ENCODE measurements at places on chromosomes 2 and 18.

GRCh38 chr2:158926478-158926948 lies 41.9 kb upstream of the TANC1 start:
- DNase-seq = no peak

GRCh38 chr2:25201265-25201664 lies 32.9 kb upstream of the POMC start:
- DNase-seq = no peak

- no peak for DNase-seq
Observed at GRCh38 chr2:45055162-45055605, 45.9 kb upstream of the SIX2 start.

DNA sequence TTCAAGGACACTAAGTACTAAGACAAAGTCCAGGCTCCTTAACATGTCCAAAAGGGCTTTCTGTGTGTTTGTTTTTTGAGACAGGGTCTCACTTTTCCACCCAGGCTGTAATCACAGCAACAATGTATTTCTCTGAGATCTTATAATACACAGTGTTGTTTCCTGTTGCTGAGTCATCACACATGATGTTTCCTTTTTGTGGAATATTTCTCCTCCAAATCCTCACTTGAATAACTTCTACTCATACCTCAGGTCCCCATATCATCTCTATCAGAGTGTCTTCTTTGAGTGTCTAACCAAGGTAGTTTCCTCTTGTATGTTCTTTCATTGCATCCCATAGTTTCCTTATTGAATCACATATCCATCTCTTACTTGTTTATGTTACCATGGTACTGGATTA lies 632.0 kb upstream of the PIK3C3 start:
- DNase-seq = no peak

DNA sequence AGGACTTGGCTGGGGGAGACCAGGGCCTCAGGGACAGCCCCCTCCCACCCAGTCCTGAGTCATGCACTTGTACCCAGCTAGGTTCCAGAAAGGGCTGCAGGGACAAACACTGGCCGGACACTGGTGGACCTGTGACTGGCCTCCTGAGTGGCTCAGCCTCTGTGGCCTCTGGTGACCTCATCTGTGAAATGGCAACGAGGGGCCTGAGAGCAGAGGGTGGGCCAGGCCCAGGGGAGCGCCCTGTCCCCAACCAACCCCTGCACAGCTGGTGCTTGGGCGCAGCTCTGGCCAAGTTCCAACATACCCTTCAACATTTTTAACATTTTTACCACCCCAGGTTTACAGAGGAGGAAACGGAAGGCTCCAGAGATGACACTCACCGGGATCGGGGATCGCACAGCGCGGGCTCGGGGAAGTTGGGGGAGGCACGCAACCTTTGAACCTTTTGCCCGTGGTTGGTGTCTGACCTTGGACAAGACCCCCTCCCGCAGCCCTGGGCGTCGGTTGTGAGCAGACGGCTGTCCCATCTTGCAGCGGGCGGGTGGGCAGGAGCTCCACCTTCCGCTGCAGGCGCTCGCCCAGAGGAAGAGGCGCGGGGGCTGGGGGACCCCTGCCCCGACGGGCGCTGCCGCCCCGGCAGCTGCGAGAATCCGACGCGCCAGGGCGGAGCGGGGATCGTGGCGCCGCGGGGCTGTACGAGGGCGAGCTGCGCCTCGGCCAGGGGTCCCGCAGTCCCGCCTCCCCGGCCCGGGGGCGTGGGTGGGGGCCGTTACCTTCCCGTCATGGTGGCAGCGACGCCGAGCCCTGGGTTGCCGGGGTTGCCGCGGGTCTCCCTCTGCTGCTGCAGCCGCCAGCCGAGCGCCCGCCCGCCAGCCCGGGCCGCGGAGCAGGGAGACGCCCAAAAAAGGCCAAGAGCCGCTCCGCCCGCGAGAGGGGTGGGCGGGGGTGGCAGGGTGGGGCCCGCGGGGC lies 805 bp downstream of the LIMS2 start:
- DNase-seq = no peak

GRCh38 chr2:36831185-36831584 lies 134.7 kb downstream of the VIT start:
- no peak for DNase-seq

DNA sequence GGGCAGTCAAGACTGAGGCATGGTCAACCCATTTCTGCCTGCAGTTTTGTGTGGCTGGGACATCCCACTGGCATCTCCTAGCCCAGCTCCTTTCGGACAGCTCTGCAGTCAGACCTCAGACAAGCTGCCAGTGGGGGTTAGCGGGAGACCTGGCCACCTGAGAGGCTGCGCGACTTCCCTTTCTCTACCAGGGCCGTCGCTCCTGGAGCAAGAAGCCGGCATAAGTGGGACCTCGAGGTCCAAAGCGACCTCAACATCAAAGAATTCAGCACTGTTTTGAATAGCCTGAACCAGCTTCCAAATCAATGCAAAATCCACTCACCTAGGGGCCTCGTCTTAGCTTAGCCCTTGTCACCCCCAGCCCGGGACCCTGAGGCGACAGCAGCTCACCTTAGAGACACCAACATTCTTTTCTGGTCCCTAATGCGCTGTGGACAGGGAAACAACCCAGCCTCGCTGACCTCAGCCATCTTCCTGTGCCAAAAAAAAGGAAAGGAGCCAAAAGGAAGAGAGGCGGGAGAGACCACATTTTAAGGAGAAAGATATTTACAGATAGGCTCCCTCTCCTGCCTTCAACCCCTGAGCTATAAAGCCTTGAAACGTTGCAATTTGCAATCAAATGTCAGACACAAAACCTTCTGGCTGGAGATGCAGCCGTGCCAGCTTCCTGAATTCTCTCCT lies 81.2 kb downstream of the GFPT1 start:
- DNase-seq = no peak

- no peak for DNase-seq
Observed at GRCh38 chr18:4444306-4444705, 10.8 kb downstream of the DLGAP1 start.
